ENCODE measurements at places on chromosomes 2 and 18.
A peak's percentile ranks its signal among the peaks of the same experiment; 100 is the strongest.

DNA sequence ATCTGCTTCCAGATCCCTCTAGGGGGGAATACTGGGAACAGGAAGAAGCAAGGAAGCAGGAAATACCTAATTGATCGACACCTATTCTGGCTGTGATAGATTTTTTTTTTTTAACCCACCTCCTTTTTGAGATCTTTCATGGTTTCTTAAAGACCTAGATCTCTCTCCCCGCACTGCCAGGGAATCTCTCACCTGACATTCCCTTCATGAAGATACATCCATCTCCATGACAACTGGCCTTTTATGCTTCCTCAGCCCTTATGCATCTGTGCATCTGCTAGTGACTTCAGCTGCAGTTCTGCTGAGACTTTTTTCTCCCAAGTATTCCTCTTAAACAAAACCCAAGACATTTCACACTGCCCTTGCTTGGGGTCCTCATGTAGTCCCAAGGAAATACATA, 21.1 kb upstream of the CPO start:
- DNase-seq = no peak

DNA sequence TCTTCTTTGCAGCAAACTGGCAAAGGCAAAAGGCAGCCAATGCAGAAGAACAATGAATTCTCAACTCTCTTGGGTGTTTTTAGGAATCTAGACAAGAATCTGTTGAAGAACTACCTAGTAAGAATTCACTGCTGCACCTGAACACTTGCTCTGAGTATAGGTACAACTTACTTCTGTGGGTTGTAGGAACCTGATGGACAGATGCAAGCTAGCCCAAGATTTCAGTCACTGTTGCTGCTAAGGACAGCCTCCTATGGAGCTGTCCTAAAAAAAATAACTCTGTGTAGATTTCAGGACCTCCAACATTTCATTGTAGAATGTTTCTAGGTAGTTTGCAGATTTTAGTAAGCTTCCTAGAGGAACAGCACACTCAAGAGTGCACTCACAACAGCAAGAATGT, 363.5 kb downstream of the CBLN2 start:
- no peak for DNase-seq

- peak; percentile 22 for DNase-seq
Observed at GRCh38 chr2:28452534-28453081, 43.3 kb upstream of the PLB1 start.

- DNase-seq = no peak
Observed at GRCh38 chr2:172860336-172860707, 124.7 kb downstream of the RAPGEF4 start.

DNA sequence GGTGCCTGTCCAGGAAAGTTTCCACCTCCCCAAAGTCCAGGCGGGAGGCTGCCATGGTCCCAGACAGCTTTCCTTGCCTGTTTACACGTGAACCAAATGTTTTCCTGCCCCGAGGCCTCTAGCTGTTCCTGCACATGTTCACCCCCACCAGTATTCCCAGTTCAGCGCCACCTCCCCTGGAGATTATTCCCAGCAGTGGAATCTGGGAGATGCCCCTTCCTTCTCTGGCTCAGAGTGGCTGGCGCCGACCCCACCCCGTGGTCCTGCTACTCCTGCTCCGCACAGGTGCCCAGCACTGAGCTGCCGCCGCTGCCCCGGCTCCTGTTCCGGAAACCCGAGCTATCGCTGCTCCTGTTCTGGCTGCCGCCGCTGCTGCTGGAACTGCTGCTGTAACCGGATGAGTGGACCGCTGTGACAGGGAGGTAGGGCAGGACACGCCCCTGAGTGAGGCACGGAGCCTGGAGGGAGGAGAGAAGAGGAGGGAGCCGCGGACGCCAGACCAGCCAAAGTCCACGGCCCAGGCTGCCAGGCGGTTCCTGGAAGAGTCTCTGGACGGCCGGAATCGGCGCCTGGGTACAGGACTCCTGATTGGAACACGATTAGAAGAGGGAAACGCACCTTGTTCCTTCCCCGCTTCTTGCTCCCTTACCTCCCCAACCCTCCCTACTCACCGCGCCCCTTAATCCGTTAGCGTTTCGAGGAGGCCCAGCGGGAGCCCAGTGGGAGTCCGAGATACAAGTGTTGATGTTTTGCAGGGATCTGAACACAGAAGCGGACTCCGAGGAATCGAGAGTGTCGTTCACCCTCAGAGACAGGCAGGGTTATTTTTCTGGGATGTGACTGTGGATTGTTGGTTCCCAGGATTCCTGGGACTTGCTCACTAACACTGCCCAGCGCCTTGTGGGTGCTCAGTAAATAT, at the start of gene PDE11A:
PDE11A (minus strand) TSS at position 395 of the 919 bp plus-strand sequence; CDS start at position 55, 340 bp downstream.
- peak; percentile 69 for DNase-seq

GRCh38 chr2:26772064-26773001, 8.2 kb downstream of the SLC35F6 start:
- peak; percentile 66 for DNase-seq

- DNase-seq = peak; percentile 73
Observed at GRCh38 chr2:11073251-11073650, 82.0 kb upstream of the SLC66A3 start.

DNA sequence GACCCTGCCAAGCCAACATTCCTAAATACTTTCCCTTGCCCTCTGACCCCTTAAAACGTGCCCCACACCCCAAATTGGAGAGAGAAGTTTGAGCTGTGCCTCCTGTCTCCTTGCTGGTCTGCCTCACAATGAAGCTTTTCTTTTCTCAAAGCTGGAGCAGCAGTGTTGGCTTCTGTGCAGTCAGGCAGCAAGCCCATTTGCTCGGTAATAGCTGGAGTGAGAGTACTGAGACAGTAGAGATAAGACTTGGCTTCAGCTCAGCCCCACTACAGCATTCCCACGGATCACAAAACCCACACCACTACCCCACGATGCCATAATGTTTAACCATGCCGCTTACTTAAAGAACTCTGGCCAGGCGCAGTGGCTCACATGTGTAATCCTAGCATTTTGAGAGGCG, 73.0 kb downstream of the NCAPH start:
- peak; percentile 22 for DNase-seq

DNA sequence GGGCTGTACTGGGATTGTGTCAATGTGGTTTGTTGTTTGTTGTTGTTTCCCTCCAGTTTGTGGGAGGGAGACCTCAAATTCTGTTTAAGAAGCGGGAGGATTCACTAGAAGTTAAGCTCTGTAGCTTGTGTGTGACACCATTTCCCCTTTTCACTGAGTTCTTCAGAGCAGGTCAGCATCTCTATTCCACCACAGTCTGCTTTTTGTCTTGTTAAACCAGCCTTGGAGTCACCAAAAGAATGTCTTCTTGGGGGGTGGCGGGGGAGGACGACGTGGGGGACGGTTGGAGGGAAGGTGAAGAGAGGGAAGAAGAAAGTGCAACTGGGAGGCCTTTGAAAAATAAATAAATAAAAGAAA, 2.3 kb upstream of the BCL11A start:
- DNase-seq = no peak

- no peak for DNase-seq
Observed at GRCh38 chr18:72908181-72908580, 40.4 kb upstream of the NETO1 start.

GRCh38 chr2:9661261-9661660, 30.5 kb upstream of the YWHAQ start:
- no peak for DNase-seq

DNA sequence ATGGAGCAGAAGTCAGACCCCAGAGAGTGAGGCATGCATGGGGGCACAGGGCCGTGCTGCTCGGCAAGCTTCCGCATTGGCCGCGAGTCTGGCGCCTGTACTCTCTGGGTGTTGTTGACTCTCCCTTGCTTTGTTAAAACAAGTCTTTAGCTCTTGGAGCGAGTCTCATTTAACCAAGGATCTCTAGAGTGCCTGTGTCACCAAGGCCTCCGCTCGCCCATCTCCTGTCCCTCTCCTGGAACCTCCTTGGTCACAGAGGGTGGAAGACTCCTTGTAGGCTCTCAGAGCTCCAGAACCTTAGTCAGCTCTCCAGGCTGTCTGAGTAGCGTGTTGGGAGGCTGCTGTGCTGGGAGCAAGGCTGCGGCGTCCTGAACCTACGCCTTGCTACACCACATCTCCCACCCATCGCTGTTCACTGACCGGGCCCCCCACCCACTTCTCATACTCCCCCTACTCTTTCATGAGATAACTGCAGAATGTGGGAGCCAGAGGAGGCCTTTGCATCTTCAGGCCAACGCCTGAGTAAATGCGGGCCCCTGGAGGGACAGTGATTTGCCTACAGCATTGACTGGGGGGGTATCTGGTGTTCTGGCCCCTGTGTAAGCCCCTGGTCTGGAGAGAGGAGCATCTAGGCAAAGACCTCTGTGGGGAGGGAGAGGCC, 66.1 kb downstream of the CIB4 start:
- no peak for DNase-seq

DNA sequence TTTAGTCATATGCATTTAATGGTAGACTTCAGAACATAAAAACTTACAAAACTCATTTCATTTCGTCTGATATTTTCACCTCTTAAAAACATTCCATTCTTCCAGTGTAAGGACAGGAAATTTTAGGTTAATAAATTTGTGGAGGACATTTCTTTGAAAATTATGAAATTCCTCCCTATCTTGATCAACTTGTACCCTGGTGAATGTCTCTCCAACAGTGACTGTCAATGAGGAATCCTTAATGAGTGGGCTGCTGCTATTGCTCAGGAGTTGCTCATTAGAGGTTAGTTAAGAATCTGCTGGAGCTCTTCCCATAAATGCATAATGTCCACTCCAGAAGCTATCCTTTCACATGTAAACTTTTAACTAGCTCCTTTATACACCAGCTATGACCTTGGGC, 69.1 kb downstream of the LRP1B start:
- no peak for DNase-seq

DNA sequence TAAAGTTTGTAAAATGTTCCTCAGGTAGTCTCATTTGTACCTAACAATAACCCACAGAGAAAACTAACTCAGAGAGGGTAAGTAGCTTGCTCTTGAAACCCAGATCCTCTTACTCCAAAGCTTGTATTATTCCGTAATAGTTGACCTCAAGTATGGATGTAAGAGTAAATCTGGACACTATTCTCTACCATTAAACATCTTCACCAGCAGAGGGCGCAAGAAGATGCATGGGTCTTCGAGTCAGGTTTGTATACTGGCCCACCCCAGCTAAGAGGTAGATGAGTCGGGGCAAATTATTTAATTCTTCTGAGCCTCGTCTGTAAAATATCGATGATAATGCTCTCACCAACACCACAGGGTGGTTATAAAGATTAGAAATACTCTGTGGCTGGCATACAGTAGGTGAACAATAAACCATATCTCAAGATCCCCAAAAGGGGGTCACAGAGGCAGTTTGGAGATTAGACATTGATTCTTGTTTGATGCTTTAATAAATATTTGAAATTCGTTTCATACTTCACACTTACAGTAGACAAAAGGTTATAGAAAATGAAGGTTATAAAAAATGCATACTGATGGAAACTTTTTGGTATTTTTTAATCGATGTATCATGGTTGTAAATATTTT, 3.5 kb upstream of the CABLES1 start:
- peak; percentile 83 for DNase-seq

DNA sequence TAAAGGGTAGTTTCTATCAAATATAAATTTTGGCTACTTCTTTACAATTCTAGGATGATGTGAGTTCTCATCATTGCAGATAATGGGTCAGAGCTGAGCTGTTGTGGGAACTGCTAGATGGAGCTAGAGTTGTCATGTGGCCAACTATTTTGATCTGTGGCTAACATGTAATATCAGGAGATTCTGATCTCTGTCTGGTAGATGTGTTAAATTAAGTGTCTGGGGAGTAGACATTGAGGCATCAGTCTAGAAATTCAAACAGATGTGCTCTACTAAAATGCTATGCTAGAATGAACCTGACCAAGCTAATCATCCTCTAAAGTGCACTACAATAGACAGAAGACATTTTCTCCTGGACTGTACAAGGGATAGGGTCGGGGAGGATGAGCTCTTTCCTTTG, 30.3 kb upstream of the DARS1 start:
- DNase-seq = no peak

- DNase-seq = peak; percentile 33
Observed at GRCh38 chr2:28193630-28194403, 198.8 kb upstream of the FOSL2 start.

DNA sequence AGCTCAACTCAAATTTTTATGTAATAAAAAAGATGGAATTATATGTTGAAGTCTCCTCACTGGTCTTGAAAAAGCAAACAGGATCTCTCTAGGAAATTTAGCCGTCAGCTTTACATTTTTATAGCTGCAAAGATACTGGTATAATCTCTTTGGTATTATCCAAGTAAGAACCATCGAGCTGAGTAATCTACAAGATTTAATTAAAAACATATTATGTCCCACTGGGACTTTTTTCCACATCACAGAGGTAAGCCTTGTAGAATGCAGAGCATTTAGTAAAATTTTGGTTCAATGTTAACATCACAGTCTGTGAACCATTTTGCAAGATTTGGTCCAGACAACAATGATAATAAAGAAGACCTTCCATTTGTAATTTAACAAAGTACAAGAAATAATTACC, 162.6 kb upstream of the SLC39A10 start:
- no peak for DNase-seq

DNA sequence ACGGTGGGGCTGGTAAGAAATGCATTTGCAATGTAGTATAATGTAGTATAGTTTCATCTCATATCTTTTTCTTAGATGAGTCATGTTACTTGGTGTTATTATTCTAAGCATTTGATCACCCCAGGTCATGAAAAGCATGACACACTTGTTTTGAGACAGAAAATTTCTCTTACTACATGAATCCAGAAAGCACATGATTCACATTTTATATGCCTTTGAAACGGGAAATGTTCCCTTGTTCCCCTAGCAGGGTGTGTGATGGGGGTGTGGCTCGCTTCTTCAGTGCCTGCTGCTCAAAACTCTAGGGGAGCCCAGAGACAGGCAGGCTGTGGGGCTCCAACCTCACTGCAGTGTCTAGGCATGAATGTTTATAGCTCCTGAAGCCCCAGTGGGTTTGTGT, 116.0 kb upstream of the RAB27B start:
- peak; percentile 92 for DNase-seq

GRCh38 chr2:114925296-114926255, 483.1 kb downstream of the DPP10 start:
- DNase-seq = no peak

GRCh38 chr2:178403671-178404306, 47.2 kb downstream of the PRKRA start:
- DNase-seq = no peak

DNA sequence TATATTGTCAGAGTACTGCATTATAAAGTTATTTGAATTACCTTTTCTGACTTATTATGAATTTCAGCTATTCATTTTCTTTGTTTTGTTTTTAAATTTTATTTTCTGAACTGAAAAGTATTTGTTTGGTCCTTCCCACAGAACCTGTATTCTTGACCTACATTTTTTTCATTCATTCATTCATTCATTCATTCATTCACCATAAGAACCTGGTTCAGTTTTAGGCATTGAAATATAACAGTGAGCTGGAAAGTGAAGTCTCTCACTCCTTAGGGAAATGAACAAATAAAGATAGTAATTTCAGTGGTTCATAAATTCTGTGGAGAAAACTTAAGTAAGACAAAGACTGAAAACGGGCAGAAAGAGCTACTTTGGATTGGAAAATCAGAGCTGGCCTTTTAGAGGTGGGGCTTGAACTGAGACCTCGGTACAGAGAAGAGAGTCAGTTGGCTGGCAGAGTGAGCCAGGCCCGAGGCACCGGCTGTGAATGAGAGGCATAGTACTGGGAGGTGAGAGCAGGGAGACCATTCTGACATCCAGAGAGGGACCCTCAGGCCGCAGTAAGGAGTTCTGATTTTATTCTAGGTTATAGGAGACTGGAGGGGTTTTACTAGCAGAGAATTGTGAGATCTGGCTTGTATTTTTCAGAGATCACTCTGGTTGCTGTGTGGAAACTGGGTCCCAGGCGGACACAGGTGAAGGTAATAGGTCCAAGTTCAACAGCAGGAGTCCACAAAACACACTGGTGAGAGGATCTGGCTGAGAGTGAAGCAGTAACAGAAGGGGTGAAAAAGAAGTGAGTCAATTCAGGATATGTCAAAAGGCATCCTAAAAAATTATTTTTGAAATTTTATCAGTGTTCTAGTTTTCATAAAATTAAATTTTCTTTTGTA, 75.8 kb upstream of the FN1 start:
- DNase-seq = no peak
